ENCODE measurements at places on chromosomes 1 and 21.

GRCh38 chr1:53295726-53296116 lies 32.1 kb downstream of the LRP8 start:
- no peak for DNase-seq

DNA sequence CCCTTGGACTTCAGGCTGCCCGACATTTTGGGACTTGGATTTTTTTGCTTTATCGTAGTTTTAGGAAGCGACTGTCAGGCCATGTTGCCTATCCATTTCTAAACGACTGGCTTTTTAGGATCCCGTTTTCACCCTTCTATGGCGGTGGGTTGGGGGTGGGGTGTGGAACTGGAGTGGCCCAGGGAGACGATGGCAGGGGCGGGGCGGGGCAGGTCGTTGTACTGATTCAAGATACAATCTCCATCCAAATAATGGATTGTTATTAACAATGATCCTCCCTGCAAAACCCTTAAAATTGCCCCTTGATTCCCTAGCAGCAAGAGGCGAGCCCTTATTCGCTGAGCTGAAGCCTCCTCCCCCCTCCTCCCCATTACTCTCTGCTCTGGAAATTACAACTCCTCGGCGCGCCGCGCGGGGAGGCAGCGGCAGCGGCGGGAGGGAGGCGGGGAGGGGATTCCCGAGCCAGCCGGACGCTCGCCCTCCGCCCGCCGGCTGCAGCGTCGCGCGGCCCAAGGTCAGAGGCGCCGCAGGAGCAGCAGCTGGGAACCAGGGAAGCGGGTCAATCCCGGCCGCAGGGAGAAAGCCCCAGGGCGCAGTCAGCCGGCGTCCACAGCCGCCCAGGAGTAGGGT lies at the start of gene TRIM67:
Gene TRIM67 (plus strand): TSS at position 392 of the 630 bp plus-strand sequence. CDS start 912 bp downstream, outside the sequence.
- DNase-seq = no peak

GRCh38 chr1:1013105-1013921 lies at the start of gene ISG15:
TSS of gene ISG15 (plus strand) at chr1:1013497. CDS start at chr1:1013574, 77 bp downstream.
- peak; percentile 49 for DNase-seq

GRCh38 chr1:43147625-43148327 lies 24.3 kb downstream of the EBNA1BP2 start:
- peak; percentile 96 for DNase-seq

DNA sequence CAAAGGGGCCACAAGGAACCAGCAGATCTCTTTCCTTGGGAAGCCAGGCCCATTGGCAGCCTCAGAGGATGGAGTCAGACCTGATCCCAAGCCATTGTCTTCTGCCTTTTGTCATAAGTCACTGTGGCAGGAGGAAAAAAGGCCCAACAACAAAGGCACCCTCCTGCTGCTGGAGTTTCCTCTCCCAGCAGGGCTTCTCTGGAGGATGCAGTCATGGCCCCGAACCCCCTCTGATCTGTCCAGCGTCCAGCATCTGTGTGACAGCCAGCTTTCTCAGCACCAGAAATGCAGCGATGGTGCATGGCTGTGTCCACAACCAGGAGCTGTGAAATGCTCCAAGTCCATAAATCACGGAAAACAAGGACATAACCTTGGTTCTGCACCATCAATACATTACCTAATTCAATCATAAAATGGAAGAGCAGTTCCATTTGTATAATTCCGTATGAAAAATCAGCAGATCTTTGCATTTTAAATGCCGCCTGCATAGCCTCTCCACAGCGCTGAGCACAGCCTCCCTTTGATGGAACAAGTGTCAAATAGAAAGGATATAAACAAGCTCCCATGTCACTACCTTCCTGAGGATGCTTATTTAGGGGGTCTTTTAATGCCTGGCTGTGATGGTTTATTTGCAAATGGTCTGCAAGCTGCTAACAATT lies 30.6 kb downstream of the AJAP1 start:
- no peak for DNase-seq

DNA sequence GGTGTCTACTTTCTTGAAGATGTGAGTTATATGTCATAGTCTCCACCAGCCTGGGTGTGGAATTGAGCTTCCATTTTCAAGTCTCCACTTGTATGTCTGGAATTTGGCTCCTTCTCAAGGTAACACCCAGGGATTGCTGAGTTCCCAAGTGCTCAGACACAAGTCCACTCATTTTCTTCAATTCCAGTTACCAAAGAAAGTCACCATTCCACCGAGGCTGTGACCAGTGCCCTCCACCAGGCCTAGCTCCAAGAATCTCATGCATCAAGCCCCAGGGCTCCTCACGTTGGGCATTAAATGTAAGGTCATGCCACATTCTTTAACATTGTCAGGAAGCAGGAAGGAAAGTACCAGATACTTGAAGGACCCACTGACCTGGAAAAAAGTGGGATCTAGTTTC lies 2.4 kb upstream of the RAB4A start:
- DNase-seq = no peak

DNA sequence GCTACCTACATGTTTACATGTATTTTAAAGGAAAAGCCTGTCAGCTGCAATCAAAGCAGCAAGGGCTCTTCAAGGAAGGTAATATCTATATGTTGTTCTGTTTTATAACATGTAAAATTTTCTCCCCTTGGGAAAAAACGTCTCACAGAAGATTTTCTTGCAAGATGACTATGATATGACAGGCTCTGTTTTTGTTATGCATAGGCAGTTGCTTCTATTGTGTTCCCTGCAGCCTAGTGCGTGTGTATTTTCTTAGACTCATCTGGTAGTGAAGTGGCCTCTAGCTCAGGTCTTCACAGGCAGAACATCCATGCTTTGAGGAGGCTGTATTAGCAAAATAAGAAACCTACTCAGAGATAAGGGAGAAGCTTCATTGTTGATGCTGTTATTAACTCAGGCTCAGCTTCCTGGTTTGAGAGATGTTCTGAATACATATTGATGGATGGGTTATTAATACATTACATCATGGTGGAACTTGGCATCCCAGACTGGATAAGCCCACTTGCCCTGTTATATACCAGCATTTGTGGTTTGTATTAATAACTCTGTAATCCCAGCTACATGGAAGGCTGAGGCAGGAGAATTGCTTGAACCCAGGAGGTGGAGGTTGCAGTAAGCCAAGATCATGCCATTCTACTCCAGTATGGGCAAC lies 35.8 kb downstream of the LAMC1 start:
- no peak for DNase-seq

GRCh38 chr21:18725653-18726052 lies 322.1 kb upstream of the TMPRSS15 start:
- no peak for DNase-seq

- DNase-seq = no peak
These were observed 157.4 kb downstream of the SIPA1L2 start for GRCh38 chr1:232472485-232473041.

GRCh38 chr1:208145167-208145566 lies 99.0 kb downstream of the PLXNA2 start:
- no peak for DNase-seq

Measured in DMS 273 treated with DMSO at 0.1 percent for 48 hours (cell line).